ENCODE measurements at places on chromosomes 12 and 14. TPM values are rescaled to one million over a fixed set of nuclear protein-coding genes. Genes with fewer than 3 reads are reported as not detected.

The KCNJ8 gene
- total RNA-seq, result 6.1 TPM

The TAS2R8 gene
- 0.49 TPM for total RNA-seq

The VASH1 gene
- total RNA-seq, result 19.2 TPM

The RTN1 gene
- total RNA-seq, result 10.8 TPM

The MAP1LC3B2 gene
- not detected for total RNA-seq
